ENCODE measurements at places on chromosomes 7 and 10.
A peak's percentile ranks its signal among the peaks of the same experiment; 100 is the strongest.

DNA sequence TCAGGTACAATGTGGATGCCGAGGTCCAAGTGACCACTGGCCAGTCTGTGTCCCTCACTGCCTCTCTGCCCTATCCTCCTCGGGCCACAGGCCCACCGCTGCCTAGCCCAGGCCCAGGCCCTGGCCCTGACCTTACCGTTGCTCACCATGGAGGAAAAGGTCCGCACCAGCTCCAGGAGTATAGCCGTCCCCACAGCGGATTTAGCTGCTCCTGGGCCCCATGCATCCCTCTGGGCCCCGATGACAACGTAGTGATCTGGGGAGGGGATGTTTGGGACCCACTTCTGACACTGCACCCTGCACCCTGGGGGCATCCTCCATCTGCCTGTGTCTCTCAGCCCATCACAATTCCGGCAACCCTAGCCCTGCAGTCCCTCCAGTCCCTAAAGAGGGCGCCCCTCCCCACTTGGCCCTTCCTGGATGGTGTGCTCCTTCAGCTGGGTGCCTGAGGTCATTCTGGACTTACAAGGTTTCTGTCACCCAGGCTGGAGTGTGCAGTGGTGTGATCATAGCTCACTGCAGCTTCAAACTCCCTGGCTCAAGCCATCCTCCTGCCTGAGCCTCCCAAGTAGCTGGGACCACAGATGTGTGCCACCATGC lies 12.1 kb downstream of the TFR2 start:
- no peak for DNase-seq

GRCh38 chr10:12701696-12702095 lies 299.8 kb downstream of the CCDC3 start:
- DNase-seq: peak; percentile 37

- no peak for DNase-seq
Measured at GRCh38 chr7:105346138-105346537, 42.6 kb downstream of the SRPK2 start.

GRCh38 chr7:102321351-102322201 lies 34.7 kb downstream of the SPDYE6 start:
- no peak for DNase-seq

- no peak for DNase-seq
Measured at GRCh38 chr7:4177001-4177400, 505.1 kb upstream of the FOXK1 start.

DNA sequence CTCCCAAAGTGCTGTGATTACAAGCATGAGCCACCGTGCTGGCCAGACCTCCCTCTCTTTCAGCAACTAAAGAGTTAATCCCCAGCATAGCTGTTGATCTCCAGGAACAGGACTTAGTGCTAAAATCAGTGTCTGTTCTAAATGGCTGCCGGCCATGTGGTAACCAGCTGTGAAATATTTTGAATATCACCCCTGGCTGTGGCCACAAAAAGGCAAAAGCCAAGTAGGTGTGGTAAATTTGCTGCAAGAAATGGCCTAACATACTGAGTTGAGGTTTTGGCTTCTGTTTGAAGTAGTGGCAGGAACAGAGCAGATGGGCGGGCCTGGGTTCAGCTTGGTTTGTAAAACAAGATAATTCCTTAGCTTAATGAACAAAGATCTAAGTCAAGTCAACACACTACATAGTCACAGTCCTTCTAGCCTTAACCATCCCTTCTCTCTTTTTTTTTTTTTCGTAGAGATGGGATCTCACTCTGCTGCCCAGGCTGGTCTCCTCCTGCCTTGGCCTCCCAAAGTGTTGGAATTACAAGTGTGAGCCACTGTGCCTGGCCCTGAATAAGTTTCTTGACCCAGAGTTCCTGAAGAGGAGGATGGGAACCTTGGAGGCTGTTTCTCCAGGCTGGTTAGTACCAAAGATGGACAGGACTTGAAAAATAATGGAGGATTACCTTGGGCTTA lies 22.7 kb upstream of the AGFG2 start:
- DNase-seq: peak; percentile 97

DNA sequence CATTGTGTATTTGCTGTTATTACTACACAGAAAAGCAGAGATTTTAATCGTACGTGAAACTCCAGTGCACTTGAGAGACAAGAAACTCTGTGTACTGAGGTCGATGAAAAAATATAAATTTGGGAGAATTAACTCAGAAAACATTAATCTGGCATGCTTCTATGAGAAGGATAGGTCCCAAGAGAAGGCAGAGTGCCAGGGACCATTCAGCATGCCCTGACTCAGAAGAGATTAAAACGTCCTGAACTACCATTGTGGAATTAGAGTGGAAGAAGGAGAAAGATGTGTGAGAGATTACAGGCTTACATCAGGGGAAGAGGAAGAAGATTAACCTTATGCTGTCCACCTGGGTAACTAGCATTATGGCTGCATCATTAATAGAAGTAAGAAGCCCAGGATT lies 72.4 kb downstream of the REEP3 start:
- no peak for DNase-seq

- no peak for DNase-seq
Measured at GRCh38 chr10:2790396-2791188, 276.8 kb upstream of the PFKP start.

DNA sequence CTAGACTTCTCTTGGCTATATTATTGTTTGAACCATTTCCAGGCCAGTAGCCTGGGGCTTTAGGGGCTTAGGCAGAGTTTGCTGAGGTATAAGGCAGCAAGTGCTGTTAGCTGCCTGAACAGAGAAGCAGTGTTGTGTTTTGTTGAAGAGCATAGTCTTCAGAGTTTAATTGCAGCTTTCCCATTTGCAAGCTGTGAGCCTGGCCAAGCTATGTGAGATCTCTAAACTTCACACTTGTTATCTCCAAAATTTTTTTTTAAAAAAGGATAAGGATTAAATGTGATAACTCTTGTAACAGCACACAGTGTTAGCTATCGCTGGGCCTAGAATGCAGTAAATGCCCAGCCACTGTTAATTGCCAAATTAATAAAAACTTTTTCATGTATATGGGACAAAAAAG lies 782.4 kb downstream of the REEP3 start:
- no peak for DNase-seq

- DNase-seq: no peak
Measured at GRCh38 chr10:565676-566075, 123.8 kb downstream of the DIP2C start.

GRCh38 chr7:142300689-142301088 lies 42.8 kb upstream of the PRSS58 start:
- DNase-seq: no peak

GRCh38 chr7:70569335-70569819 lies 562.6 kb upstream of the GALNT17 start:
- no peak for DNase-seq

- no peak for DNase-seq
Measured at GRCh38 chr7:91517201-91517785, 253.1 kb downstream of the FZD1 start.
